ENCODE measurements at places on chromosomes 4 and X.

- DNase-seq = no peak
Measured at GRCh38 chr4:122810669-122811068, 16.0 kb upstream of the FGF2 start.

GRCh38 chr4:171629737-171630136 is 183.5 kb upstream of the GALNTL6 start:
- no peak for DNase-seq

GRCh38 chrX:16739574-16739973 is 20.2 kb downstream of the SYAP1 start:
- no peak for DNase-seq

- DNase-seq = no peak
Measured at GRCh38 chrX:123425904-123426303, 241.8 kb downstream of the GRIA3 start.

GRCh38 chrX:34956916-34957315 is 14.3 kb downstream of the FAM47B start:
- DNase-seq = peak; percentile 2

DNA sequence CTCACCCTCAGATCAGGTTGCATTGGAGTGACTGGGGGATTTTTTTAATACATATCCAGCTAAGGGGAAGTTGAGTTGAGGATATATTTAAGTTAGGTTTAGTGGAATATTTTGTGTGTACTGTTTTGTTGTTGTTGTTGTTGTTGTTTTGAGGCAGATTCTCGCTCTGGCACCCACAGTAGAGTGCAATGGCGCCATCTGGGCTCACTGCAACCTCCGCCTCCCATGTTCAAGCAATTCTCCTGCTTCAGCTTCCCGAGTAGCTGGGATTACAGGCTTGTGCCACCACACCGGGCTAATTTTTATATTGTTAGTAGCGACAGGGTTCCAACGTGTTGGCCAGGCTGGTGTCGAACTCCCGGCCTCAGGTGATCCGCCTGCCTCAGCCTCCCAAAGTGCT is 38.6 kb upstream of the ATP6AP2 start:
- DNase-seq = no peak

DNA sequence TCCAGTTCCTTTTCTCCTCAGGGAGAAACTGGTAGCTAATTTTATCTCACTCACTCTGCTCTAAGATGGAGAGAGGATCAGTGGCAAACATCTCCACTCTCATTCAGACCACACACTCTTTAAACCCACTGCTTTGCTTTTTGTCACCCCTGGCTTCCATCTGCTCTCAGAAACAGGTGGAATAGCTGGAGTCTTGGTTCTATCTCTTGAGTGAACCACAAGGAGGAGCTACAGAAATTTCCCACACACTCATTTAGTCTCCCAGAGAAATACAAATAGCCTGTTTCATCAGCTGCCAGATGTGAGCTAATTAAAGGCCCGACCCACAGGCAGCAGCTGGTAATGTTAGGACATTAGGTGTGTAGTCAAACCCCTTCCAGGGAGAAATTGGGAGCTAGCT is 96.6 kb downstream of the STPG2 start:
- DNase-seq = no peak

GRCh38 chr4:1290165-1290977 is 680 bp downstream of the MAEA start:
- DNase-seq = no peak

GRCh38 chr4:71833232-71833900 is 49.5 kb upstream of the GC start:
- DNase-seq = no peak

- no peak for DNase-seq
Measured at GRCh38 chr4:185343726-185344581, 51.8 kb downstream of the LRP2BP start.

GRCh38 chr4:16225167-16225862 is 956 bp downstream of the TAPT1 start:
- no peak for DNase-seq

- no peak for DNase-seq
Measured at GRCh38 chrX:151773434-151773833, 38.9 kb downstream of the CNGA2 start.

DNA sequence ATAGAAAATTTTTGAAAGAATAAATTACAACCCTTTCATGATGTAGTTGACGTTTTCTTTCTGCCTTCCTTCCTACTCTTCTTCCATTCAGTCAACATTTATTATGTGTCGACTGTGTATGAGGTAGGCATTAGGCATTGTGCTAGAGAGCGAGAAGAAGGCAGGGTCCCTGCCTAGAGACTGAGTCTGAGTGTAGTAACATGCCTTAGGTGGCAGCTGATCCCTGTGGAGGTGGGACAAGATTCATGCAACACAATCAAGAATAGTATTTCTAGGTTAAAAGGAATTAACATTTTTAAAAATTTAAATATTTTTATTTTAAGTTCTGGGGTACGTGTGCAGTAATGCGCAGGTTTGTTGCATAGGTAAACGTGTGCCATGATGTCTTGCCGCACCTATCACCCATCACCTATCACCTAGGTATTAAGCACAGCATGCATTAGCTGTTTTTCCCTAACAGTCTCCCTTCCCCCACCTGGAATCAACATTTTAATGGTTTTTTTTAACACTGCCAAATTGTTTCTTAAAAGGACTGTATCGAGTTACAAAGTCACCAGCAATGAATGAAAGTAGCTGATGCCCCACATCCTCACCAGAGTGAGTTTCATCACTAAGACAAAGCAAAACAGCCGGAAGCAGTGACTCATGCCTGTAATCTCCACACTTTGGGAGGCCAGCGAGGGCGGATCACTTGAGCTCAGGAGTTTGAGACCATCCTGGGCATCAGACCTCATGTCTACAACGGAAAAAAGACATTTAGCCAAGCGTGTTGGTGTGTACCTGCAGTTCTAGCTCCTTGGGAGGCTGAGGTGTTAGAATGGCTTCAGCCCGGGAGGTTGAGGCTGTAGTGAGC is 84.0 kb downstream of the WWC2 start:
- DNase-seq = peak; percentile 89

GRCh38 chr4:177033632-177034031 is 240.9 kb upstream of the VEGFC start:
- DNase-seq = no peak

DNA sequence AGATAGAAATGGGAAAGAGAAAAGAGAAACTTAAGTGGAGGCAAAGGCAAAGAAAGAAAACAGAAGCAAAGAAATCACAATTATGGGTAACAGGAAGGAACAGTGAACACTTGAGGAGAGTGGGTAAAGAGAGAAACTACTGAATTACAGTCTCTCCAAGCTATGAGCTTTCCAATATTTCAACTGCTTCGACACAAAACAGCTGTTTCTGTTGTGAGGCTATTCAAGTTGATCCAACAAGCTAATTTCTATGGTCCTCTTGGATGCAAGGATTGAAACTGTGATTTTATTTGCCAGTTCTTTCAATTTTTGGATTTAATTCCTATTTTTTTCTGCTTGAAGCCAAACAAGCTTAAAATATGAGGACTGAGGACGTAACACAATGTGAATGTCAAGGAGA is 80.5 kb upstream of the ADGRA3 start:
- no peak for DNase-seq

- DNase-seq = no peak
Measured at GRCh38 chr4:48184882-48185281, 50.8 kb upstream of the TXK start.

DNA sequence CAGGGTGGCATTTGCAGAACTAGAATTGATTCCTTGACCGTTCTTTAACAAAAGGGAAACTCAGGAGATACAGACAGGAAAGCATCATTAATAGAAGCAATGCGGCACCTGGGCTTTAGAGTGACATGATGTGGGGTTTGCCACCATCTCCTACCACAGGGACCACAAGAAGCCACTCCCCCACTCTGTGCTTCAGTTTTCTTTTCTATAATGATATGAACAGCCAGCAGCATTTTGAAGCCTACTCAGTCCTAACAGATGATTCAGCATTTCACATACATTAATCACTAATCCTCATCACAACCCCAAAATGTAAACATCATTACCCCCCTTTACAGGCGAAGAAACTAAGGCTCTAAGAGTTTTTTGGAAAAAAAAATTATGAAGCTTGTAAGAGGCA is 22.9 kb downstream of the CCDC149 start:
- no peak for DNase-seq

- DNase-seq = no peak
Measured at GRCh38 chr4:99642725-99643489, 14.7 kb downstream of the C4orf54 start.

DNA sequence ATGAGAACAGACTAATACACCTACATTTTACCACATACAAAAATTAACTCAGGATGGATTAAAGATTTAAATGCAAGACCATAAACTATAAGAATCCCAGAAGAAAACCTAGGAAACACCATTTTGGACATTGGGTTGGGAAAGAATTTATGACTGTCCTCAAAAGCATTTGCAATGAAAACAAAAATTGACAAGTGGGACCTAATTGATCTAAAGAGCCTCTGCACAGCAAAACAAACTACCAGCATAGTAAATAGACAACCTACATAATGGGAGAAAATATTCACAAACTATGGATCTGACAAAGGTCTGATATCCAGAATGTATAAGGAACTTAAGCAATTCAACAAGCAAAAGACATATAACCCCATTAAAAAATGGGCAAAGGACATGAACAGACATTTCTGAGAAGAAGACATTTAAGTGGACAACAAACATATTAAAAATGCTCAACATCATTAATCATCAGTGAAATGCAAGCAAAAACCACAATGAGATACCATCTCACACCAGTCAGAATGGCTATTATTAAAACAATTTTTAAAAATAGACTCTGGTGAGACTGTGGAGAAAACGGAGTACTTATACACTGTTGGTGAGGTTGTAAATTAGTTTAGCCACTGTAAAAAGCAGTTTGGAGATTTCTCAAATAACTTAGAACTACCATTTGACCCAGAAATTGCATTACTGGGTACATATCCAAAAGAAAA is 221.7 kb upstream of the DIPK2B start:
- DNase-seq = no peak

DNA sequence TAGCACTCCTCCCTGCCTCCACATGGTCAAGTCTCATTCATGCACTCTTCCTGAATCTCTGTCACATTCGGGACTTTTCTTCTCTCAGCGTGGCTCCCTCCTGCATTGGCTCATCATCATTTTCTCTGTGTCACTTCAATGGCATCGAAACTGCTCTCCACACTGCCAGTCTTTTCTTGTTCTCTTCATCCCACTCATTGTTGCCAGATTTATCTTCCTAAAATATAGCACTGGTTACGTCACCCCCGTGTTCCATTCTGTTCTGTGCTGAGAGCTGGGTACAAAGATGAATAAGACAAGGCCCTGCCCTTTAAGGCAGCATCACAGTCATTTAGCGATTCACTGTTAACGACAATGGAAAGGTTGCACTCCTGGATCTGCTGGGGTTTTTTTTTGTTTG is 174.4 kb upstream of the TBC1D9 start:
- no peak for DNase-seq

- no peak for DNase-seq
Measured at GRCh38 chrX:115490814-115491213, 70.2 kb upstream of the PLS3 start.

GRCh38 chrX:118024482-118024881 is 92.1 kb downstream of the KLHL13 start:
- DNase-seq = no peak

- no peak for DNase-seq
Measured at GRCh38 chr4:186592445-186592844, 37.1 kb upstream of the MTNR1A start.

GRCh38 chrX:109774706-109775105 is 41.6 kb upstream of the ACSL4 start:
- DNase-seq = peak; percentile 22

GRCh38 chrX:47223476-47224250 is 5.2 kb downstream of the CDK16 start:
- no peak for DNase-seq

GRCh38 chrX:101659601-101660063 is at the start of gene ARMCX2:
ARMCX2 (minus strand) TSS chrX:101659850; CDS start chrX:101657588, 2,262 bp downstream.
- no peak for DNase-seq

DNA sequence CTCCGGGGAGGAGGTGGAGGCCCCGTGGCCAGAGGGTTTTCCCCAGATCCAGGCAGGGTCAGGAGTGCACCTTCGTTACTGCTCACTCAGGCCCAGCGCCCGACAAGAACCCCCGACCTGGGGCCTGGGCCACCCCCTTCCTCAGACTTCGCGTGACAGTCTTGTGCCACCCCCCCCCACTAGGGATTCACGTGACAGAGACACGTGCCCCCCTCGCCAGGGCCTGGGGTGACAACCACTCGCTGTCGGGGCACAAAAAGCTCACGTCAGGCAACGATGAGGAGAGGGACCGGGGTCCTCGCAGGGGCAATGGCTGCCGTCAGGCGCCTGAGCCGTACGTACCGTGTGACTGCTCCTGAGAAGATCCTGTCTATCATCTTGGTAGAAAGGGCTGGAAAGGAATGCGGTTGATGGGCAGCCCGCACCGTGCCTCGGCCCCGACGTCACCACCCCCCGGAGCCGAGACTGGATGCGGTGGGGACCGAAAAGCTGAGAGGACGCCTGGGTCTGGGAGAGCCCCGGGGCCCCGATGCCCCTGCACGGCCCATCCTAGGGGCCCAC is 23.0 kb upstream of the GTPBP6 start:
- DNase-seq = no peak

DNA sequence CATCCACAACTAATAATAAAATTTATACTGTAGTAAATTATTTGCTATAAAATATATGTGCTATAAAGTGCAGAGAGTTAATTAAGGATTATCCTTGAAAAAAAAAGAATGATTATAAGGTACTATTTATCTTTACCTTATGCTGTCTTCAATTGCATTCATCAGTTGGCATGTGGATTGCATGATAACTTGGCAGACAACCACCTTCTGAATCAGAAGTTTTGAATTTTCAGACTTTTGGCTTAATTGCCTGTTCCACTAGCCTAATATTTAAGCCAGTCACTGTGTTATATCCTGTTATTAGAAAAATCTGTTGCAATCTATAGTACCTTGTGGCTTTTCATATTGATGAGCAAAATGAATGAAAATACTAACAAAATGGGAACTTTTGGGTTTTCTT is 1040.3 kb upstream of the PCDH10 start:
- DNase-seq = no peak

GRCh38 chrX:46574774-46575381 is 1.3 kb downstream of the CHST7 start:
- DNase-seq = no peak

DNA sequence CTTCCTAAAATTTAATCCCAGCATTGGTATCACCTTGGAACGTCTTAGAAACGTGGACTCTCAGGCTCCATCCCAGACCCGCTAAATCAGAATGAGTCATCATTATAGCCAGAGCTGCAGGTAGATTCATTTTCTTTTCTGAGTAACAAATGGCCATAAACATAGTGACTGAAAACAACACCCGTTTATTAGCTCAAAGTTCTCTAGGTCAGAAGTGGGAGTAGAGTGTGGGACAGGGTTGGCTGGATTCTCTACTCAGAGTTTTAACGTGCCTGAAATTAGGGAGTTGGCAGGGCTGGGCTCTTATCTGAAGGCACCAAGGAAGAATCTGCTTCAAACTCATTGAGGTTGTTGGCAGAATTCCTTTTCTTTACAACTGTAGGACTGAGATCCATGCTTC is 101.8 kb upstream of the C1QTNF7 start:
- no peak for DNase-seq

- no peak for DNase-seq
Measured at GRCh38 chr4:75025431-75025830, 92.5 kb downstream of the PARM1 start.

GRCh38 chr4:99763635-99764101 is 53.0 kb upstream of the DAPP1 start:
- peak; percentile 84 for DNase-seq

GRCh38 chr4:135098061-135098460 is 896.5 kb upstream of the PABPC4L start:
- DNase-seq = no peak

- DNase-seq = no peak
Measured at GRCh38 chr4:142929526-142929925, 83.4 kb upstream of the INPP4B start.

- no peak for DNase-seq
Measured at GRCh38 chr4:76644831-76645485, 209.9 kb downstream of the SHROOM3 start.
